CD4-positive, CD25-positive, alpha-beta regulatory T cell (primary cell): ENCODE measurements at places on chromosomes 12 and 14.

DNA sequence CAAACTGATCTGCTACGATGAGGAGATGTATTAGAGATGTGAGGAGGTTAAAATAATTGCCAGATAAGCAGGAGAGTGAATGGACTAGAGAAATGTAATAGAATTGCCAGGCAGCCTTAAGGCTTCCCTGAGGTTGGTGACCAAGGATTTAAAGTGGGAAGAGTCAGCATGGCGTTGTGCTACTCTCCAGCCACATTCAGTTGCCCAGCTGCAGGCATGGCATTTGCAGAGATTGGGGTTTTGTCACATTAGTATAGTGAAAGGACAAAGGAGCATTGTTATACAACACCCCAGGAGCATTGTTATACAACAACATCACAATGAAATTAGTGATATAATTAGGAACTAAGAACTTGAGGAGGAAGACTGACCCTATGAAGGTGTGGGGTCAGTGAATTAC, 31.7 kb downstream of the MARK3 start:
- no peak for DNase-seq

DNA sequence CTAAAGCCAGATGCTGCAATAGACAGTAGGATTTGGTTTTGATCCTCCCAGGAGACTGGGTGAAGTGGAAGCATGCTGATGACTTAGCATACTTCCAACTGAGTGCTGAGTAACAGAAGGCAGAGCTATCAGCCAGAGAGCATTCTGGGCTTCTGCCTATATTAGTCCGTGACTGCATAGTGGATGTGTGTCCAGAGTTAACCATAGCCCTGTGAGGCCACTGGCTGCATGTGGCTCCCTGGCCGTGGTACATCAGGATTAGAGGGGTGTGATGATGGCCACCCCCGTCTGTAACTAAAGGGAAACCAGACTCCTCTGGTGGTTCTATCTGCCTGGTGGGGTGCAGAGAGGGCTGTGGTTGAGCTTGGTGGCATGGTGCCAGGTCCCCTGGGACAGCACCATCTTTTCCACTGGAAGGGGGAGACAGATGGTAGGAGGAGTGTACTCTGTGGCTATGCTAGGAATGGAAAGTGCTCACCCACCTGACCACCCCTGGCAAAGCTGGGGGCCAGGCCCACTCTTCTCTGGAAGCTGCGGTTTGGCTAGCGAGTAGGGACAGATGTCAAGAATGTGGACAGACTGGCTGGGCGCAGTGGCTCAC, 27.4 kb downstream of the ABCD4 start:
- no peak for DNase-seq

DNA sequence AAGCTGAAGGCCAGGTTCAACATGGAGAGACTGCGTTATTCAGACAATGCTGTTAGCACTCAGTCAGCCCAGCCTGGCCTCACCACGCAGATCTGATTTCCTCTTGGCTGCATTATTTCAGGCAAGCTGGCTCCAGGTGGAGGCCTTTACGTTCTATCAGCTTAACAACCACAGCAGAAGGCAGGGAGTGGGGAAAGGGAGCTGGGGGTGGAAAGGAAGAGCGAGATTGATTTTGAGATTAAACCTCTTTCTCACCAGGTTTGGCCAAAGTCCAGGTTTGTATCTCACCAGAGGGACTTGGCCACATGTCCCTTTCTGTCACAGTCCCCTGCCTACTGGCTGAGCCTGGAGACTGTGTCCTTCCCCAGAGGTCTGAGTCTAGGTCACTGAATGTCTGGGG, 543.7 kb upstream of the TMEM132C start:
- DNase-seq: no peak

GRCh38 chr14:35336494-35337268, 44.5 kb downstream of the PSMA6 start:
- DNase-seq: no peak

- DNase-seq: no peak
These were observed 976.7 kb upstream of the TMEM132C start for GRCh38 chr12:127290251-127290650.

- no peak for DNase-seq
These were observed 38.4 kb downstream of the MLXIP start for GRCh38 chr12:122116707-122117535.

GRCh38 chr12:26514364-26514763, 318.6 kb downstream of the ITPR2 start:
- no peak for DNase-seq

- DNase-seq: no peak
These were observed 10.2 kb downstream of the BDKRB2 start for GRCh38 chr14:96214793-96215192.

DNA sequence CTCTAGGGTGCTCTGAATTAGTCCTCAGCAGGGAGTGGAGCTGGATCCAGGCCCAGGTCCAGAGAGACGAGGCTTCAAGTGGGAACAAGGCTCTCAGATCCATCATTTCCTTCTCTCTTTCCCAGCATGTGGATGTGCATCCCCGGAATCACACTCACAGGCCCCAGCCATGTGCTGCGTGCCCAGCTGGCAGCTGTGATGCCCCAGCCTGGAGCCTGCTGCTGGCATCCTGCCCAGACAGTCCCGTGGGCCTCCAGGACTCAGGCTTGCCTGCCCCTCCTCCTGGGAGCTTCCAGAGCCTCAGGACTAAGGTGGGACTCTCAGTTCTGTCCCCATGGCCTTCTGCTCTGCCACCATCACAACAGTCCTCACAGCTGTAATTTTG, 6.2 kb upstream of the KRT84 start:
- no peak for DNase-seq

DNA sequence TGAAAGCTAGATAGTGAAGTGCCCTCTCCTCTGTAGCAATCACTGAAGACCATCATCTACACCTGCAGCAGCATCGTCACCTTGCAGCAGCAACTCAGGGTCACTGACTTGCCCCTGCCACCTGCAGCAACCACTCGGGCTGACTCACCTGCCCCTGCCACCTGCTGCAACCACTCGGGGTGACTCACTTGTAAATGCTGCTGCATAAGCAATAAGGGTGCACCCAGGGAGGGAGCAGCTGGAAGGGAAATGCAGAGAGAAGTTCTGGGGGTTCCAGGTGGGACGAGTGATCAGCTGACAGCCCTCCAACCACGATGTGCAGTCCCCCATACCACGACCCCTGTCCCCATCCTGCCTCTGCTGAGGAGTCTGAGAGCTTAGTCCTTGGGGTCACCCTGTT, 357.1 kb upstream of the SFSWAP start:
- no peak for DNase-seq

- no peak for DNase-seq
These were observed 156.8 kb downstream of the GLT1D1 start for GRCh38 chr12:129009833-129010622.

DNA sequence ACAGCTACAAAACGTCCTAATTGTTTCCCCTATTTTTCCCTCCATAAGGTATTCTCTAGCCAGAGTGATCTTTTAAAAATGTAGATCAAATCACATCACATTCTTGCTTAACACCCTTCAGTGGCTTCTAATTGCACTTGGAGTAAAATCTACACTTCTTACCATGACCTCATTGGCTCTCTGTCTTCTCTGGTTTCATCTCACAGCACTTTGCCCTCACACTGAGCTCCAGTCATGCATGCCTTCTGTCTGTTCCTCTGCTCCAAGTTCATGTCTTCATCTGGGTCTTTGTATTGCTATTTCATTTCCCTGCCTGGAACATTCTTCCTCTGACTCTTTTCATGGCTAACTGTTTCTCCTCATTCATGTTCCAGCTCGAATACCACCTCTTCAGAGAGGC, 220.4 kb upstream of the GARIN6 start:
- no peak for DNase-seq

- peak; percentile 61 for DNase-seq
These were observed at the start of gene RPS6KL1 for GRCh38 chr14:74922752-74923401. TSS of gene RPS6KL1 (minus strand) at chr14:74923260. CDS start at chr14:74921541, 1,719 bp downstream.

GRCh38 chr14:32006263-32007110, 70.6 kb upstream of the ARHGAP5 start:
- no peak for DNase-seq

GRCh38 chr14:38129705-38130104, 78.0 kb upstream of the SSTR1 start:
- DNase-seq: no peak

GRCh38 chr12:123879101-123879500, 93.5 kb downstream of the CCDC92 start:
- DNase-seq: no peak

GRCh38 chr14:25622763-25623162, 572.8 kb upstream of the STXBP6 start:
- DNase-seq: no peak

GRCh38 chr14:31966896-31967668, 110.0 kb upstream of the ARHGAP5 start:
- no peak for DNase-seq

DNA sequence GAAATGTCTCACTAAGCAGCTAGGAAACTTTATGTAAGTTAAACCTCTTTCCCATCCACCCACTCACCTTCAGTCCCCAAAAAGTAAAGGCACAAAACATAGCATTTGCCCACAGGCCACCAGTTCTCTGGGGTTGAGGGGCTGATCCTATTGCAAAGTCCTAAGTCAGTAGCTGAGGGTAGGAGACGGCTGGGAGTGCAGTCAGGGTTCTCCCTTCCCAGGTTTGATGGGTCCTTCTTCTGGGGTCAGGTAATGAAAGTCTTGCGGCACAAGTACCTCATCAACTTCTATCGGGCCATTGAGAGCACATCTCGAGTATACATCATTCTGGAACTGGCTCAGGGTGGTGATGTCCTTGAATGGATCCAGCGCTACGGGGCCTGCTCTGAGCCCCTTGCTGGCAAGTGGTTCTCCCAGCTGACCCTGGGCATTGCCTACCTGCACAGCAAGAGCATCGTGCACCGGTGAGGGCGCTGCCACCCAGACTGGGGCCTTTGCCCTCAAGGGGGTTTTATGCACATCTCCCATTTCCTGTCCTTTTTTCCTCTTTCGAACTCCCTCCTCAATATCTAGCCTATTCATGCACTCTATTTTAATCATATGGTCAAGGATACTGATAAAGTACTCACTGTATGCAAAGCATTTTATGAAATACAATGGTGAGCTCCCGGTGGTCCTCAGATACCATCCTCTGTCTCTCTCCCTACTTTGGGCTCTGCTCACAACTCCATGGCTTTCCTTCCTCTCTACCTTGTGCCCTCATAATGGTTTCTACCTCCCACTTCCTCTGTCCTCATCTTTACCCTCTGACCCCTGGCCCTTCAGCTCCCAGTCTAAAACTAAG, 986 bp downstream of the TSSK4 start:
- DNase-seq: no peak

DNA sequence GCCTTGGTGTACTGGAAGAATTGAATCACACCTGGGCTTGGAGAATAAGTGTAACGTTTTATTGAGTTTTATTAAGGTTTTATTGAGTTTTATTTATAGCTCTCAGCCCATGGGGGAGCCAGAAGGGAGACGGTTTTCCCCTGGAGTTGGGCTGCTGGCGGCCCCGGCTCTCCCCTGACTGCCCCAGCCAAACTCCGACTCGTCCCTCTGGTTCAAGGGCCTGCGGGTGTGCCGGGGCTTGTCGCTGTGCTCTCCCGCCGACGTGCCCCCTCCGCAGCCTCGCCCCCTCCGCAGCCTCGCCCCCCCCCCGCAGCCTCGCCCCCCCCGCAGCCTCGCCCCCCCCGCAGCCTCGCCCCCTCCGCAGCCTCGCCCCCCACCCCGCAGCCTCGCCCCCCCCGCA, 326.1 kb upstream of the RTL1 start:
- DNase-seq: no peak

DNA sequence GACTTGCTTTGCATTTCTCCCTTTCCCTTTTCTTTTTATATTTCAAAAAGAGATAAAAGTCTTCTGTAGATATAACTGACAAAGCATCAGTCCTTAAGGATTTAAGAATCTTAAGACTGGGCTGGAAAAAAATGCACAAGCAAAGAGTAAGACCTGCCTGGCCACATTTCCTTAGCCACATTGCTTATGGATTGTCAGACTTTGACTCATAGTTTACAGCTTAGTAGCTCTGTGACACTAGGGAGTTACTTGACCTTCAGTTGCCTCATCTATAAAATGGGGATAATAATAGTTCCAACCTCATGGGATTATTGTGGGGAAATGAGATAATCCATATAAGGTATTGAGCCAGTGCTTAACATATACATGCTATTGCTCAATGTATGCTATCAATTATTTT, 66.4 kb upstream of the STK38L start:
- DNase-seq: no peak

- peak; percentile 52 for DNase-seq
These were observed at the start of gene GMPR2 for GRCh38 chr14:24232645-24233537. TSS of gene GMPR2 (plus strand) at chr14:24232929. CDS start at chr14:24233254, 325 bp downstream.

- DNase-seq: no peak
These were observed 98.2 kb downstream of the C12orf42 start for GRCh38 chr12:103397536-103397935.

- DNase-seq: no peak
These were observed 38.9 kb downstream of the GPR65 start for GRCh38 chr14:88043529-88044443.

DNA sequence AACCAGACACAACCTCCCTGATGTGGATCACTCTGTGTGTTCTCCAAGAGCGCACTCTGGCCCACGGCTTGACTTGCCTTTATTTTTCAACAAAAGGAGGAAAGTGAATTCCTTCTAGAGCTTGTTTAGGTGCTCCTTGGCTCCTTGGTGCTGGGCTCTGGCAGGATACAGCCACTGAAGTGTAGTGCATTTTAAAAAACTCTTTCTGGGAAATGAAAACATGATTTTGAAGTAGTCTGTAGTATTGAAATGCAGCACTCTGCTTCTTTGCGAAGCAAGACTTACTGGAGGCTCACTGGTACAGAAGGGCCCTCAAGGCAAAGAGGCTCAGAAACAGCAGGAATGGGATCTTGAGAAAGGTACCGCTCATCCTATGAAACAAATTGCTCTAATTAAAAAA, 81.6 kb downstream of the PTCSC3 start:
- no peak for DNase-seq
